ENCODE measurements at places on chromosomes 6 and 20.

- no peak for DNase-seq
These were observed at the start of gene BCAS1 for GRCh38 chr20:54070187-54070987. BCAS1 (minus strand) TSS chr20:54070594; CDS start chr20:54058718, 11,876 bp downstream.

DNA sequence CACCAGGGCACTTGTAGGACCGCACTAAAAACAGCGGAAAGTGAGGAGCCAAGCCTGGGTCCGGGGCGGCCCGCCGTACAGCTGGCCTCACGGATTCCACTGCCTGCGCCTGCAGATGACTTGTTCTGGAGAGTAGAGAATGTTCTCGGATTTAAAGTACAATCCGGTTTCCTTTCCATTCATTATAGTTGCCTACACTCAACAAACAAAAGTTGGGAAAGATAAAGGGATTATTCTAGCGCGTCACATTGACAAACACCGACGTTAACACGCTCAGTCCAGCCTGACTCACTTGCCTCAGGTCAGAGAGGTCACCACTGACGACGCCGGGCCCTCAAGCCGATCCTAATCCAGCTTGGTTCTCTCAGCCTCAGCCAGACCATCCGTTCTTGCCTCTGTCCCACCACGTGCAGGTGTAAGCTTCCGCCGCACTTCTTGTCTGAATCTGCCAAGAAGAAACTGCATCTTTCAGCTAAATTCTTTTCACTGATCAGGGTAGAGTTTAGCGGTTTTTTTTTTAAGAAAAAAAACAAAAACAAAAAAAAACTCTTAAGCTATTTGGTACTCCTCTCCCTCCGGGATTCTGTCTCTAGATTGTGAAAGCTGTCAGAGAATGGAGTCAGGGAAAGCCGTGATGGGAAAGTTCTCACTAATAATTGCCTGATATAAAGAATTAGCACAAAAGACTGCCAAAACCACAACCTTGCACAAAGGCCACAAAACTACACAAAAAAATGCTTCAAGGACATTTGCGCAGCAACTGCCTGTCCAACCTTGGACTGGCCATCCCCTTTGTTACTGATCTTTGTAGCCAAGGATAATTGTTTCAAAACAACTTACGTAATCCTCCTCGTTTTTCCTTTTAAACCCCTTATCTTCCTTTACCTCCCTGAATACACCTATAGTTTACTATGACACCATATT is 1.1 kb upstream of the PHF10 start:
- DNase-seq, result no peak

DNA sequence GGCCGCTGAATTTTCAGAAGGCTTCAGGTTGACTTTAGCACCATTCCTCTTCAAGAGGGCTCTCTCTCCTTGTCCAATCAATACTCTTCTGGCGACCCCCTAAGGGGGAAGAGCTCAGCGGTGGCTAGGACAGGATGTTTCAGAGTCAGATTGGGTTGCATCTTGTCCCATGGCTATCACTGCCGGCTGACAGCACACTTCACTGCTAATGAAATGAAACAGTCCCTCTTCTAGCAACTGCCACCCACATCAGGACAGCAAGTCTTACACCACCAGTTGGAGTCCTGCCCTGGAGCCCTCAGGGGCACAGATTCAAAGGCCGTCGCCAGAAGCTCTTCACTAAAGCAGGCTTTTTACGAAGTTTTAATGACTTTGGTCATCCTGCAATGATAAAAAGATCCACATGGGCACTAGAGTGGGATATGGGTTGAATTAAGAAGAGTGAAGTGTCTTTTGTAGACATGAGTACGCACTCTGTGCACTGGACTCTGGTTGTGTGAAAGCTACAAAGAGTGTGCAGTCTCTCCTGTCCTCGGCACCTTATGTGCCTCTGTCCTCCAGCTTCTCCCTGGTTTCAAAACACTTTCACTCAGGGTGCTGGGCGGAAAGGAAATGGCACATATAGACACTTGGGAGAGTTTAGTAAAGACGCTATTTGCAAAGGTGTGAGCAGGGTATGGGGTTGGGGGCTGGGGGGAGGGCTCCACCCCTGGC is 66.1 kb upstream of the SLC22A16 start:
- no peak for DNase-seq

GRCh38 chr6:47059216-47059885 is 17.2 kb upstream of the ADGRF1 start:
- DNase-seq, result no peak

DNA sequence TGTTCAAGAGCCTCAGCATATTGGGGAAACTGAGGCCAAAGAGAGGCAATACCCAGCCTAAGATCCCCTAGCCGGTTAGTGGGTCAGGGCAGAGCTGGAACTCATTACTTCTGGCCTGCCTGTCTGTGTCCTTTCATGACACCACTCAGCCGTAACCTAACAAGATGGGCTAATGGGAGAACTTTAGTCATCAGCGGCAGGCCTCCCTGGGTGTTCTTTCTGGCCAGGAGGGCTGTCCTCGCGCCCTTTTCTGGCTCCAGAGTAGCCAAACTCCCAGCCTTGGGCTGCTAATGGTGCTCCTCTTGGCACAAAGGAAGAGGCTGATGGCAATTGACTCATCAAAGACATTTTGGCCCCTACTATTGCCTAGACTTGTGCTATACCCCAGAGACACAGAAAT is 76.6 kb downstream of the NCR2 start:
- DNase-seq, result no peak

- DNase-seq, result no peak
These were observed 59.6 kb upstream of the DDR1 start for GRCh38 chr6:30824698-30825097.

- DNase-seq, result peak; percentile 12
These were observed 99.3 kb upstream of the CHD6 start for GRCh38 chr20:41717483-41717882.

- DNase-seq, result no peak
These were observed 1557.5 kb downstream of the GRIK2 start for GRCh38 chr6:102950967-102951366.

DNA sequence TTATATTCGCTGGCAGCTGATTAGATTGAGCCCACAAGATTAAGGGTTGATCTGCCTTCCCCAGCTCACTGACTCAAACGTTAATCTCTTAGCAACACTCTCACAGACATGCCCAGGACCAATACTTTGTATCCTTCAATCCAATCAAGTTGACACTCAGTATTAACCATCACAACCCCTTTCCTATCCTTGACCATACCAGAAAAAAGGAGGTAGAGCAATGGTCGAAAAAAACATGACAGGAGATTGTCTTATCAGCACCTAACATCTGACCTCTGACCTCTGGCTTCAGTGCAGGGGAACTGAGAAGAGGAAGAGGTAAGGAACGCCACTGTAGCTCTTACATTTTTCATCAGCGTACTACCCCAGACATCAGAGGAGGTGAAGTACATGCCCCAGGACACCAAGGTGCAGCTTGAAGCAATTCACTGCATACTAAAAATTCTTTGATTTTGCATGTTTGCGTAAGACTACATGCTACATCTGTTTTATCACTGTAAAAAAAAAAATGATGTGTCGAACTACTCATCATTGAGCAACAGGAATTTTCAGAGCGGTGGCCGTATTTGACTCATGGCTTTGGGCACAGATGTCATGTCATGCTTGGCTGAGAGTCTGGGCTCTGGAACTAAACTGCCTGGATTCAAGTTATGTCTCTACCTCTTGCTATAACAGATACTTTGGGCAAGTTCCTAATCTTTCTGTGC is 188.0 kb upstream of the TAB2 start:
- no peak for DNase-seq

DNA sequence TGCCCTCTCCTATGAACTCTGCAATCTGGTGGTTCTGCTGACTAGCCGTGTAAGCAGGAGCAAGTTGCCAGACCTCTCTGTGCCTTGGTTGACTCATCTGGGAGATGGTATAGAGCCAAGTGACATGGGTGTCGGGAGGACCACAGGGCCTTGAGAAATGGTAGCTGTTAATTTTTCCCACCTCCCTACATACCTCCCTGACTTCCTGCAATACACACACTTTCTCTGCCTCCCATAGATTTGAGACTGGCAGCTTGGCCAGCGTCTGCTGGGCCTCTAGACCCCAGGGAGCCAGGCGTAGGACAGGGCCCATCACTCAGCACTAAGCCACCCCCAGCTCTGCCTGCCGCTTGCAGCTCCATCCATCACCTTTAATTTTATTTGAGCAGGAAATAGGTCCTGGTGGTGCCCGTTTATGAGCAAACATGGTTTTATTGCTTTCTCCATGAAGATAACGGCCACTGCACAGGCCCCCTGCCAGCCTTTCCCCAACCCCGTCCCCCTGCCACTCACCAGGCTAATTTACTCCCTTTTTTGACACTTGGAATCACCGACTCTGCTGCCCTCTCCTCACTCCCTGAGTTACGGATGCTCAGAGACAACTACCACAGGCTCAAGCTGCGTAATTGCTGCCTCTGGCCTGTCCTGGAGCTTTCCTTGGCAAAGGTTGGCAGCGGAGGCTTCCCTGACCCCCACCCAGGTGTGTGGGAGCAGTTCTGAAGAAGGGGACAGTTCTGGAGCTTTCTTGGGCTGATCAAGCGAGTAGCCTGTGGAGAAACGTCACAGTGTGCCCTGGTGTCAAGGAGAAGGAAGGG is 11.1 kb downstream of the GLP1R start:
- DNase-seq, result no peak

DNA sequence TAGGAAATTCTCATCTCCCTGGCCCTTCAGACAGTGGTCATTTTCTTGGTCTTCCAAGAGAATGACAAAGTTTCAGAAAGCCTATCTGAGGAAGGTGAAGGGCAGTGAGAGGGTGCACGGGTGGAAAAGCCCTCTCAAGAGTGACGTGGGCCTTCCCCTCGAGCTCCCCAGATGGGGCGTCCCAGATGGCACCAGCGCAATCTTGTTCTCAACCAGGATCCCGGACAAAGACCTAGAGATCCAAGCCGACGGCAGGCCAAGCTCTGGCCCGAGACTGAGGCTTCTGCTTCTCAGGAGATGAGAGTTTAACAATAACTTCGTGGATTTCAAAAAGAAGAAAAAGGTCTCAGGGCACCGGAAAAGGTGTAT is 797 bp upstream of the ZNF133 start:
- no peak for DNase-seq

- no peak for DNase-seq
These were observed 56.6 kb downstream of the E2F3 start for GRCh38 chr6:20458027-20458894.

DNA sequence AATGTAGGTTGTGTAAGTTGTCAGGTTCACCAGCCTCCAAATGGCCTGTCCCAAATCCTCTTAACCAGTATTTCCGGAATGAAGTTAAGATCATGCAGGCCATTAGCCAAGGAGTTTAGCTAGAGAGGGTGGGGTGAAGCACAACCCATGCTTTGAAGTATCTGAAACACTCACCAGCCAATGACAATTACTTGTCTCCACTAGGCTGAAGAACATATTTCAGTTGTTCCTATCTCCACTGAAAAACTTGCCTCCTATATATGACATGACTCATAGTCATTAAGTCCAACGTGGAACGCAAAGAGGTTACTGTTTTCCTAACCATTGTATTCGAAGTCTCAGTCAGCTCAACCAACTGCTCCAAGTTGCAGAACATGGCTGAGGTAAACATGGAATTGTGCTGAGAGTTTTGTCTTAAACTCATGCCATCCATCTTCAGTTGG is 37.4 kb upstream of the TNFAIP3 start:
- DNase-seq, result peak; percentile 77
